ENCODE measurements at places on chromosomes 1 and 21. TPM values are rescaled to one million over a fixed set of nuclear protein-coding genes. Genes with fewer than 3 reads are reported as not detected.
A peak's percentile ranks its signal among the peaks of the same experiment; 100 is the strongest.

Gene DCST2
- 0.05 TPM for total RNA-seq

DNA sequence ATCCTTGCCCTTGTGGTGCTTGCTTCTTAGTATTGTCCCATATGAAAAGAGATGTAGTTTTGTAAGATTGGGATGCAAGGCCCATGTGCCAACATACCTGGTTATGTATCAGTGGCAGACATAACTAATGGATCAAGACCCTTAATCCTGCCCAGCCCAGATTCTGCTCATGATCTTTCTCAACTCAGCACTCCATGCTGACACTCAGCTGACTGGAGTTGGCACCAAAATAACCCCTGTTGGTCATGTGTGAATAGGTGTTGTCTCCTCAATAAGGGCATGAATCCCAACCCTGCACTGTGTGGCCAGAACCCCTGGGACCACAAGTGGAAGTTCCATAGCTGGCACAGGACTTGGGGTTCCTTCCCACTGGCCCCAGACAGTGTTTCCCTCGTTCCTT, 13.9 kb upstream of the CNR2 start:
- DNase-seq = no peak

DNA sequence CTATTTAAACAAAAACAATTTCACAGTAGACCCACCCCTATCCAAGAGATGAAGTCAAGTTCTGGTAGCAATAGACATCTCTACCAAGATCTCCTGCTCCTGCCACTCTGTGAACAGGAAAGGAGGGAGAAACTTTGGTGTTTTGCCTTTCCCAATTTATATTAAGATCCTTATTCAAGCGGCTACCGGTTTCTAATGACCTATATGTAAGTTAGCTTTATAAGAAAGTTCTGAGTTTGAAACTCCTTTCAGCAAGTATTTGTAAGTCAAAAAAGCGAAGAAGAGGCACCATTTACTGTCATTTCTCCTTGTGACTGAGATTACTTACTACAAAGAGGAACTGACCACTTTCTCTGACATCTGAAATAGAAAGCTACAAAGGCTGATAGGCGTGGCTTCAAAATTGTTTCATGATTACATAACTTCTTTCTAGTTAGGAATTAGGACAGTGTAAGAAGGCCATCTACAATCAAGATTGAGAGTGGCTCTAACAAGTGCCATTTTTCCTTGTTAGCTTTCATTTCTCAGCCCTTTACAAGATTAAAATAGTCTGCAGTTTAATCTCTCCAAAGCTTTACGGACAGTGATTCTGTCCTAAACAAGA, at the start of gene MNDA:
Gene MNDA, plus strand, starts transcription at position 448 of the 604 bp plus-strand sequence. CDS start 10,803 bp downstream, outside the sequence.
- DNase-seq = no peak

Gene ORC1
- 0.45 TPM for total RNA-seq

GRCh38 chr1:243848165-243848857, 1.7 kb downstream of the AKT3 start:
- no peak for DNase-seq

DNA sequence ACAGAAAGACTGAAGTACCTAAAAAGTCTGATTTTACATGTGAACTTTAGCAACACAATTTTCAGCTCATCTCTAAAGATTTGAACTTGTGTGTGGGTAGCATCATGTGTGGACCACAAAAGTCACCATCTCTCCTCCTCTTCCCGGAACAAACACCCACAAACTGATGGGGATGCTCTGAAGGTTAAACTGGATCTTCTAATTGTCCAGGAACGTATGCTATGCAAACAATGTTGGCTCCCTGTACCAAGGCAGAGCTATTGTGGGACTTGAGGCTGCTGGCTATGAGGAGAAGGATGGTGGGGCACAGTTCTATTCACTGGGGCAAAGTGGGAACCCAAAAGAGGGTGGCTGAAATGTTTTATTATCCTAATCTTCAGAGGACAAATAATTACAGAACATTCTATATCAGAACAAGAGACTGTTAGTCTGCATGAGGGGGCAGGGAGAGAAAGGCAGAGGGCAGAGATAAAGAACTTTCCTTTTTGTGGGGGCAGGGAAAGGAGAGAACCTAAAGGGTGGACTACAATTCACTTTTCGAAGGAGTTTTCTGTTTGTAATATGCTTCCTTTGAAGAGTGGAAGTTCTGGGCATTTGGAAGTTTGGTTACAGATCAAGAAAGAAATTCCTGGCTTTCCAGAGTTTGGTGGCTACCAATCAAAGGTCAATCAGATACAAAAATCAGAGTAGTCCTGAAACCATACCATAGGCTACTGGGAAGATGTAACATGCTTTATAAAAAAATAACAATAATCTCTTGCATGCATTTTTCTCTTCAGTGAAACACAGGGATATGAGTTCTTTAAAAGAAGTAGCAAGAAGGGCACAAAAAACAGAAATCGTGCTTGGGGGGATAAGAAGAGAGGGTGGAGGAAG, 62.9 kb downstream of the GADD45A start:
- DNase-seq = peak; percentile 68

DNA sequence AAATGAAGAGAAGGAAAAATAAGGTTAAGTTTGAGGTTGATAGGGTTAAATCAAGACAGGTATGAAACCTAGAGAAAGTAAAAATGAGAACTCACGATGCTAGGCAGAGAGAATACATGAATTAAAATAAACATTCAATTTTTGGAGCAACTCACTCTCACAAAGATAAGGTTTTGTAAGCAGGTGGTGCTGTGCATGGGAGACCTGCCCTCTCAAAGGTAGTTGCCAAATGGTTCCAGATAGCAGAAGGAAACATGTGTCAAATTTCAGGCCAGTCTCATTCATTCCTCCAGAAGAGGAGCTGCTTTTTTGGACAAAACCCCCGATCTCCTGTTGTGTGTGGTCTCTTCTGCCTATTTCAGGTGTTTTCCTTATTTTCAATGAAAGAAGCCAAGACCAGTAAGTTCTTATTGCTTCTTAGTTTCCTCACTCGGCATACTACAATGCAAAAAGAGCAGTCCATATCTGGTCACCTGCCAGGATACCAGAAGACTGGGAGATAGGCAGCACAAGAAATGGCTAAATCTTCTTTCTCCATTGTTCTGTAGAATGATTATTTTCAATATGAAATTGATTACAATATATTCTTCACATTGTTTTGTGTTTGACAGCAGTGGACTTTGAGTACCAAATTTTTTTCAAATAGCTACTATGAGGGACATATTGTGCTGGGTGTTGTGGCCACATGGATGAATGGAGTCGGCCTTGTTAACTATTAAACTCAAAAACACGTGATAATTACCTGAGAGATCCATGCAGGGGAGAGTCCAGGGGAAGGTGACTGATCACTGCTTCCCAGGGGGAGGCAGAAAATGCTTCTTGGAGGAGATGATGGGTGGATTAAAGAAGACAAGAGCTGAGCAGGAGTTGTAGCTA, 3.6 kb downstream of the CR1L start:
- peak; percentile 33 for DNase-seq

Gene TGFB2
- total RNA-seq = 47.4 TPM

DNA sequence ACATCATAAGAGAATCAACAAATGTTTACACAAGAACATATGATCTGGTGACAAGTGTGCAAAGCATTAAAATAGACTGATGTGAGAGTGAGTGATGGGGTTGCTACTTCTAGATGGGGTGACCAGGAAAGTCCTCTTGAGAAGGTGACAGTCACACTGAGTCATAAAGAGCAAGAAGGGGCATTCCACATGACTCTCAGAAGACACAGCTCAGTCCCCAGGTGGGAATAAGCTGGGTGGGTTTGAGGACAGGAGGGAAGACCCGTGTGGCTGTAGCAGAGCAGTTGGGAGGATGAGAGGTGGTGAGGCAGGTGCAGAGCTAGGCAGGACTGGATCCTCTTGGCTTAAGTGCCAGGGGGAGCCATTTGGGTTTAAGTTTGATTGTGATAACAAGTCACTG, 53.1 kb downstream of the TNR start:
- no peak for DNase-seq

DNA sequence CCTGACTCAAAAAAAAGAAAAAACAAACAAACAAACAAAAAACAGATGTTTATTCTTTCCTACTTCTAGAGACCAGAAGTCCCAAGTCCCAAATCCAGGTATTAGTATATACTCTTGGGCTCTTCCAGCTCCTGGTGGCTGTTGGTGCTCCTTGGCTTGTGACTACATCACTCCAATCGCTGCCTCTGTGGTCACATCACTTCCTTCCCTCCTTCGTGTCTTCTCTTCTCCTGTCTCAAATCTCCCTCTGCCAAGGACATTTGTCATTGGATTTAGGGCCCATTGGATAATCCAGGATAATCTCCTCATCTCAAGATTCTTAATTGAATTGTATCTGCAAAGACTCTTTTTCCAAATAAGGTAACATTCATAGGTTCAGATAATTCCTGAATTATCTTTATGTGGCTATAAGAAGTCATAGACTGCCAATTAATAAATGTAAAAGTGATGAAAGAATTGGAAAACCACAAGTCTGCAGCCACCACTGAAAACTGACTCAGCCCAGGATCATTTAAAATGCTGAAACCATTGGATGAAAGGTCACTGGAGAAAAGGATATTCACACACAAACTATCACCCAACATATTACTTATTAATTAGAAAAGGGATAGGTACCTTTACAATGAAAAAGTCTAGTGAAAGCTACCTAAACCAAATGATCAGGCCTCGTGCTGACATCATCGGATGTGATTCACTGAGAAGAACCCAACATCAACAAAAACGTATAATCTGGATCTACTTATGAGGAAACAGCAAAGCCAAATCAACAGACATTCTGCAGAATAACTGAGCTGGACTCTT, 67.1 kb downstream of the ZNF281 start:
- DNase-seq = peak; percentile 90

Gene MLLT11
- total RNA-seq = 6.6 TPM

GRCh38 chr1:4022715-4023114, 122.6 kb upstream of the C1orf174 start:
- DNase-seq = no peak

Gene SPATA45
- total RNA-seq = 0.30 TPM

DNA sequence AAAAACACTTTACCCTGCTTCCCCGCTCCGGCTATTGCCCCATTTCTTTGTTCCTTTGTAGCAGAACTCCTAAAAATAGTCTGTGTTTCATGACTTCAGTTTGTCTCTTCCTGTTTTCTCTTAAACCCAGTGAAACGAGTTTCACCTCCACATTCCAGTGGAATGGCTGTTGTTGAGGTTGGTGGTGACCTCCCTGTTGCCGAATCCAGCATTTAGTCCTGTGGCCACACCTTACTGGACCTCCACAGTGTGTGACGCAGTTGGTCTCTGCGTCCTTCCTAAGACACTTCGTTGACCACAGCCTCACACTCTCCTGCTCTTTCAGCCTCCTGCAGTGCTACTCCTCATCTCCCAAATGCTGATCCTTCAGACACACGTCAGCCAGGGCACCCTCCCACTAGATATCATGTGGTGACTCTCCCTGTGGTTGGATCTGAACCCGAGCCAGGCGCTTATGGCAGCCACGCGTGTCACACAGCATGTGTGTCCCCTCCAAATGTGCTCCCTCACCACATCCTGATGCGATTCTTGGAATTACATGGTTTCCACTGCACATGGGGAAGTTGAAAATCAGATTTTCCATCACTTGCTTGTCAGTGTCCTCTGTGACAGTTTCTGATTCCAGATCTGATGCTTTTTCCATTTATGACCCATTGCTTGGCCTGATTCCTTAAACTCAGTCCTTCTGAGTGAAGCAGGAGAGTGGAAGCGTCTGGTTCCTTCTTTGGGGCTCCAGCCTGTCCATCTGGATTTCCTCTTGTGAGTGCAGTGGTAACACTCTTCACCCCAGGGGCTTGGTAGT, 99.1 kb upstream of the ARTN start:
- peak; percentile 54 for DNase-seq

Gene C4BPA
- not detected for total RNA-seq

Gene KANK4
- not detected for total RNA-seq

Gene KCNAB2
- total RNA-seq = 0.69 TPM

Gene MTF2
- total RNA-seq = 43.7 TPM

Gene MEX3A
- total RNA-seq = 7.1 TPM

- peak; percentile 84 for DNase-seq
Measured at GRCh38 chr1:110308247-110308646, 30.9 kb upstream of the RBM15 start.

DNA sequence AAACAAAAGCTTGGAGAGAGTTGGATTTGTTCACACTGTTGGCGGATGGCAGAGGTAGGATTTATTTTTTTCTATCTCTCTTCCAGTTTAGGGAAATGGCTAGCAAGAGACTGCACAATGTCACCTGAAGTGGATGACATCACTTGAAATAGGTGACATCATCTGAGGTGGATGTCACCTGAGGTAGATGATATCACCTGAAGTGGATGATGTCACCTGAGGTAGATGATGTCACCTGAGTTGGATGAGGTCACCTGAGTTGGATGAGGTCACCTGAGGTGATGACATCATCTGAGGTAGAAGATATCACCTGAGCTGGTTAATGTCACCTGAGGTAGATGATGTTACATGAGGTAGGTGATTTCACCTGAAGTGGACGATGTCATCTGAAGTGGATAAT, 413.4 kb downstream of the DSCAM start:
- no peak for DNase-seq

- DNase-seq = no peak
Measured at GRCh38 chr1:243269461-243269801, 13.6 kb downstream of the SDCCAG8 start.

DNA sequence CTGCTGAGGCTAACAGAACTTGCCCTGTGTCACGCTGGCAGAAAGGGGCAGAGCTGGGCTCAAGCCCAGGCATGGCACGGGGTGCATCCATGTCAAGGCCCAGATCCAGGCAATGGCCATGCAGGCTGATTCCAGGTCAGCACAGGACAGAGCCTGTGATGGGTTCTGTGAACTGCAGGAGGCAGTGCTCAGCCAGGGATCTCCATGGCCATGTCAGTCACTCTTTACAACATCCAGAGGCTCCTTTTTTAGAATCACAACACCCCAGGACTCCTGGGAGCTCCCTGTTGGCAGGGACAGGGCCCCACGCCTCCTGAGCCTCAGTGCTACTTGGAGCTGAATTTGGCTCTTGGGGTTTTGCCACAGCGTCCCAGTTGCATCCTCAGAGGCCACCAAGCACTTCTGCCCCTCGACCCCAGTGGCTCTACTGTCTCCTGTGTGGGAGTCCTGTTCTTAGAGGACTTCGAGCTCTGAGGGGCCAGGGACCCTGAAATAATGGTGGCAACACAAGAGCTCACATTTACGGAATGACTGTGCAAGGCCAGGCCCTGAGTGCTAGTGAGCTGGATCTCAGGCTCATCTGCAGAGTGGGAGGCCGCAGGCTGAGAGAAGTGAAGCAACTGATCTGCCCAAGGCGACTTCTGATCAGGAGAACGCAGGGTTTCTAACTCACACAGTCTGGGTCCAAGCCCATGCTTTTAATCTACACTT, 211.5 kb downstream of the TRABD2B start:
- DNase-seq = no peak

Gene FCRL5
- not detected for total RNA-seq

- DNase-seq = no peak
Measured at GRCh38 chr21:21057349-21058062, 59.3 kb downstream of the NCAM2 start.

Gene PCNX2
- total RNA-seq = 28.9 TPM

Data from renal cortical epithelial cell (primary cell).